ENCODE measurements at places on chromosomes 2 and 18.

DNA sequence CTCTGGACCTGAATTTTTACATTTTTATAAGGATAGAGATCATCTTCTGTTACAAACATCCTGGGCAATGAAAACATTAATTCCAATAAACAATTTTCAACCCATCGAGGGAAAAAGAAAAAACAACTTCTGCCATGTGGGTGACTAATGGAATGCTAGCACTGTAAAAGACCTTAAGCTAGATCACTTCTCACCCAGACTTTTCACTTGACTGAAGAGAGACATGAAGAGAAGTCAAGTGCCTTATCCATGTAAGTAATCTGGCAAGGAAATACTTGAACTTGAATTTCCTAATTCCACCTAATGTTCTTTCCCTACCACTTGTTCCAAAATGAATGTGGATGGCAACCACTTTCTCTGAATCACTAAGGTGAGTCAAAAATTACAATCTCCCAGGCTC lies 98.3 kb upstream of the ACVR1C start:
- DNase-seq, result no peak

- DNase-seq, result no peak
Observed at GRCh38 chr2:171909266-171909665, 13.0 kb upstream of the HAT1 start.

DNA sequence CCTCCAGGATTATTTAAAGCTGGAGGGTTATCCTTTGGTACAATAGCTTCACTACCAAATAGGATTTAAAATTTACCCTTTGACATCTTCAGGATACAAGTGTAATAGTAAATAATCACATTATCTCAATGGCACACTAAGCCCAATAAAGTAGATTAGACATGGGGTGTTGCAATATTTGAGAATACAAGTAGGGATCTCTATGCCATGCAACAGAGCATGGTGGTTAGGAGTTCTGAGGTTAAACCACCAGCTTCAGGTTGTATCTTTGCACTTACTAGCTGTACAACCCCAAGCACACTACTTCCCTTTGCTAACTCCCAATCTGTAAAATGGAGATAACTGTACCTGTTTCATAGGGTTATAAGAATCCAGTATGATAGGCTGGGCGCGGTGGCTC lies 6.2 kb downstream of the MBD2 start:
- no peak for DNase-seq

DNA sequence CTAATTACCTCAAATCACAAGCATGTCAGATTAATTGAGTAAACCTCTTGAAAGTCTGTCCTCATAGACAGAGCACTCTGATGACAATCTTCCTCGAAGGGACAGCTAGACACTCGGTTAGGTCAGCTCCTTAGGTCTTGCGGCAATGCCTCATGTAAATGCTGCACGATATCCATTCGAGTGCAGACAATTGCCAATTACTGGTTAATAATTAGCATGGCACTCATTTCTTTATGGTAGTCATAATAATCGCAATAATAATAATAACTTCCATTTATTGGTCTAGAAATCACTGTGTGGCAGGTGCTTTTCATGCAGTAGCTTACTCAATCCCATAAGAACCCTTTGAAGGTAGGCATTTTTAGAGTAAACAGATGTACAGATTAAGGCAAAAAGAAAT lies 44.7 kb upstream of the DSC1 start:
- DNase-seq, result no peak

- DNase-seq, result no peak
Observed at GRCh38 chr18:60329131-60329530, 43.4 kb downstream of the MC4R start.

GRCh38 chr2:98809878-98810587 lies 79.1 kb upstream of the MGAT4A start:
- DNase-seq, result no peak

GRCh38 chr2:202750763-202751427 lies 116.1 kb downstream of the FAM117B start:
- DNase-seq, result no peak

DNA sequence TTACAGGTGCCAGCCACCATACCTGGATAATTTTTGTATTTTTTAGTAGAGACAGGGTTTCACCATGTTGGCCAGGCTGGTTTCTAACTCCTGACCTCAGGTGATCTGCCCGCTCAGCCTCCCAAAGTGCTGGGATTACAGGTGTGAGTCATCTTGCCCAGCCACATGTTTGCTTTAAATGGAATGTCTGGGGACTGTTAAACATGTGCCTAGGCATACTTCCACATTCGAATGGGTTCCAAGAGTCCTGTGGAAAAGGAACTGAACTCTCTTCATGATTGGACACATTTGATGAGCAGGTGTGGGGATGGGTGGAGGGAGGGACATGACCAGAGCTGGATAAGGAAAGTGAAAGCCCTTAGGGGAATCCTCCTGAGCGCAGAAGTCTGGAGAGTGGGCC lies 58.4 kb upstream of the GREB1L start:
- DNase-seq, result no peak

- no peak for DNase-seq
Observed at GRCh38 chr2:55026202-55026601, 24.0 kb downstream of the RTN4 start.

DNA sequence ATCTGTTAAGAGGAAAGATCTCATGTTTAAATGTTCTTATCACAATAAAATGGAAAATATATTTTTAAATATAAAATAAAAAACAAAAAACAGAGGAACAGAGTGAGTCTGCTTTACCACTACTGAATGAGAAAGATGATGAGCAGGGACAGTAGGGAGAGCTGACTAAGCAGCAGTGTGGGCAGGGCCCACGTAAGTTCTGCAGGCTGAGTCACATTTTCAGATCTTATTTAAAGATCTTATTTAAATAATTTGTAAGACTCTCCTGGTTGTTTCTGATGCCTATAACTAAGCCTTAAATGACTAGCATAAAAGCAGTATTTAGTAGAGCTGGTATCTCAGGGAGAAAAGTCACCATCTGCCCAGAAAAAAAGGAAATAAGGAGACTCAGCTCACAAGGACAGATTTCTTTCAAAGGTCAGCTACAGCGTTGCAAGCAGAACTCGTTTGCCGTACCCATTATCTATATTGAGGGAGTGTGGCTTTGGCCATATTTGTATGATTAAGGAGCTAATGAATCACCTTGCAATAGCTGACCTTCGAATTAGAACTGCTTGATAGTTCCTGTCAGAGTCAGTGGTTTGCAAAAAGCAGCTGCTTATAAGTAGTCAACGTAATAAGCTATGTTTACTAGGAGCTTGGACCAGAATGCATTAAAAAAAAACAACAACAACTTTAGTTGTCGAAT lies 322.1 kb upstream of the CHAC2 start:
- no peak for DNase-seq

GRCh38 chr2:39851651-39852110 lies 72.6 kb upstream of the THUMPD2 start:
- no peak for DNase-seq

DNA sequence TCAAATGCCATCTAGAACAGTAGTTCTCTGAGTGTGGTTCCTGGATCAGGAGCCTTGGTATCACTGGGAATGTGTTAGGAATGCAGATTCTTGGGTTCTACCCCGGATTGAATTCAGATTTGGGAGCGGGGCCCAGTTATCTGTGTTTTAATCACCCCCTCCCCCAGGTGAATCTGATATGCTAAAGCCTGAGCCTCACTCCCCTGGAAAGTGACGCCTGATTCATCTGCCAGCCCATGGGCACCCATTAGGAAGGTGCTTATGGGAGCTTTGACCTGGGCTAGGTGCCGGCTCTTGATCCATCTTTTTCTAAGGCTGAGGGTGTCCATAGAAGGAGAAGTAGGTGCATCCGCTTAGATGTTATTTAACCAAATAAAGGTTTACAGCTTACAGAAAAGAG lies 199.4 kb downstream of the NEDD4L start:
- DNase-seq, result no peak

GRCh38 chr2:47223980-47224379 lies 68.9 kb upstream of the STPG4 start:
- no peak for DNase-seq

GRCh38 chr18:53702480-53702879 lies 522.0 kb downstream of the MBD2 start:
- no peak for DNase-seq

- no peak for DNase-seq
Observed at GRCh38 chr18:63162271-63163014, 157.1 kb downstream of the BCL2 start.

- no peak for DNase-seq
Observed at GRCh38 chr2:235050980-235051351, 99.1 kb downstream of the SH3BP4 start.

DNA sequence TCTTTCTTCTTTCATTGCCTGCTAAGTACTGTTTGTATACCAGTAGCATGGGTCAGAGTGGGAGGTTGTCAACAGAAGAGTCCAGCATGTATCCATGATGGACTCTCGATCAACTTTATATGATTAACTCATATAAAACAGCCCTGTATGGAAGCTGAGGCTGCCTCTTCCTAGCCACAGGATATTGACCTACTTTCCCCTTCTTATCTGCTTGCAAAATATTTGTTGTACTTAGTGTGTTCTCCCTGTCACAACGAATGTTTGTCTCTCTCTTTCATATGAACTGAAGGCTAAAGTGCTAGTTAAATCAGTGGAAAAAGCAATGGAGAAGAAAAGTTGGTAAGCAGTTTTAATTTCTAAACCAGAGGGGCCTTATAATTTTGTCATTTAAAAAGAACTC lies 17.8 kb downstream of the MYO1B start:
- no peak for DNase-seq

- DNase-seq, result no peak
Observed at GRCh38 chr2:240372101-240372500, 63.4 kb upstream of the GPC1 start.

- DNase-seq, result no peak
Observed at GRCh38 chr2:47087051-47087450, 68.1 kb downstream of the STPG4 start.

DNA sequence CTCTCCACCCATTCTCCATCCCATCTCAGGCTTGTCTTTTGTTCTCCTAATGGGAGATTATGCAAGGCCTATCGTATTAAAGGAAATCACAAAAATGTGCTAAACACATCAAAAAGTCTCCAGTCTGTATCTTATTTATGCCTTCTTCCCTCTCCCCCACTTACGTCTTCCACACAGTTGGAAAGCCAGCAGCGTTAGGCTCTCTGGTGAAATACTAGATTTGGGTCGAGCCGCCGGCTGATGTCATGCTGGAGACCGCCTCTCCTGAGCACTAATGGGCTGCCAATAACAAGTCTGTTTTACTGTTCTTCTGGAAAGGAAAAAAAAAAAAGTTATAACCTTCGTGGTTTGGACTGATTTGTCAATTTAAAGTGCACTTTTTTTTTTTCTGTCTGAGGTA lies 182.7 kb upstream of the SIX2 start:
- DNase-seq, result no peak

GRCh38 chr2:55887351-55887750 lies 36.2 kb downstream of the EFEMP1 start:
- no peak for DNase-seq

DNA sequence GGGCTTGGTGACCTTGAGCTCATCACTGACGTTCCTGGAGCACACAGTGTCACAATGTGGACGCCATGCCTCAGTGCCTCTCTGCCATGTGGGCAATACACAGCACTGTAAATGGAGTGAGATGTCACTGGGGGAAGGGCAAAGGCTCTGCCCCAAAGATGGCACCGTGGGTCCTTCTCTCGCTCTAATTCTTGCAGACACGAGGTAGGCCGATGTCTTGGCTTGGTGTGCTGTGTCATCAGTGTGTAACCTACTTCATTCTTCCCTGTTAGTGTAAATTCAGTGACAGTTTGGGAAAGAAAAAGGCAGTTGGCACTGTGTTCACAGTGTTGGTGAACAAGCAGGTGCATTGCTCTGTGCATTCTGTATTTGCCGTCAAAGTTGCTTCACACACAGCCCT lies 309.3 kb upstream of the MYT1L start:
- DNase-seq, result no peak

- peak; percentile 46 for DNase-seq
Observed at GRCh38 chr2:113692698-113693428, 63.6 kb downstream of the SLC35F5 start.

GRCh38 chr2:216111122-216111521 lies 2.0 kb downstream of the XRCC5 start:
- no peak for DNase-seq

DNA sequence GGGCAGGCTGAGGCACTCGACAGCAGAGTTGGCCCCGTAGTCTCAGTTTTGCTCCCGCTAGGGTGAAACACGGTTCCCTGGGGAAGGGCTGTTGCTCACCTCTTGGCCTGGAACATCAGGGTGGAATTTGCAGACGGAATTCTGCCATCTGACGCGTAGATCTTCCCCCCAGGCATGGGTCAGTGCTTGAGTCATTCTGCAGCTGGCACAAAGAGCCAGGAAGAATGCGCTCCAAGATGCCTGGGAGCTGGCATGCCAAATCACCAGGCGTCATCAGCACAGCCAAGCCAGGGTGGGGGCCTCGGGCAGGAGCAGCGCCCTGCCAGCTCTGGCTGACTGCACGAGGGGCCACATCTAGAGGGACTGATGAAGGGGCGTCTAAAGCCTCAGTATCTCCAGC lies 42.7 kb downstream of the ODC1 start:
- no peak for DNase-seq

DNA sequence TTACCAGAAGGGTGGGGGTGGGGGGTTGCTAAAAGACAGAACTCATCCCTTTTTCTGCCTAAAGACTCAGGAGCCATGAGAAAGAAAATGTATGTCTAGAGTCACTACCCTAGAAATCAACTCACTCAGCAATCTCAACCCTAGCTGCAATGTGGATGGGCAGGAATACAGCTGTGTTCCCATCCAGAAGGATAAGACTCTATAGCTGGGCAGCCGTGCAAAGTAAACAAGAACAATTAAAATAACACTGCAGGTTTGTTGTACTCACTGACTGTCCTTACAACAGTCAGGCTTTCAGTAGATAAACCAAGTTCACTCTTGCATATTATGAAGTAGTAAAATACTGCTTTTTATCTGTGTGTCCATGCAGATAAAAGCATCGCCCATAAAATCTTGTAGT lies 74.0 kb downstream of the ESCO1 start:
- no peak for DNase-seq

- DNase-seq, result no peak
Observed at GRCh38 chr2:26883956-26884355, 36.0 kb downstream of the DPYSL5 start.

DNA sequence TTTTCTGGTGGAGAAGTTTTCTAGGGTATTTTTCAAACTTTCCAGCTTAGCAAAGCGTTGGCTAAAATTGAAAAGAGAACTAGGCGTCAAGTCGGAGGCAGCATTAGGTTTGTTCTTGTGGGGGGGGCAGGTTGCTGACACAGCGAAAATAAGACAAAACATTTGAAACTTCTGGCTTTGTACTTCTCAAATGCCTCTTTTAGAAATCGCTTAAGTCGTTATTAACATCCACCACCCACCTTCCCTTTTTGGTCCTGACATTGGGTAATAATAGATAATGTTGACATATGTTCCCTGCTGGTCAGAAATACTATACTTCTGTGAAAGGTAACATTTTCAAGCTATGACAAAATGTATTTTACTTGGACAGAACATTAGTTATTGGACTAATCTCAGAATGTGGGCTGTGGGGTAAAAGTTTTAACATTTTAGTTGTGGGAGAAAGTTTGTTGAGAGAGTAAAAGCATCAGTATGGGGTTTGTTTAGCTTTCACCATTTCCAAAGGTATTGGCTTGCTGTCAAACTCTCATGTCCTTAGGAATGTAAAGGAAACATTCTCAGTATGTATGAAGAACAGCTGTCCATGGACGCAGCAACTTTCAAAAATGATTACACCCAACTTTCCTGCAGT lies 88.1 kb upstream of the ZEB2 start:
- DNase-seq, result no peak

GRCh38 chr2:136081582-136082210 lies 36.3 kb downstream of the CXCR4 start:
- DNase-seq, result no peak

- DNase-seq, result no peak
Observed at GRCh38 chr2:125684932-125685331, 971.0 kb upstream of the GYPC start.
